ENCODE measurements at places on chromosomes 16 and 17. TPM values are rescaled to one million over a fixed set of nuclear protein-coding genes. Genes with fewer than 3 reads are reported as not detected.
A peak's percentile ranks its signal among the peaks of the same experiment; 100 is the strongest.

DNA sequence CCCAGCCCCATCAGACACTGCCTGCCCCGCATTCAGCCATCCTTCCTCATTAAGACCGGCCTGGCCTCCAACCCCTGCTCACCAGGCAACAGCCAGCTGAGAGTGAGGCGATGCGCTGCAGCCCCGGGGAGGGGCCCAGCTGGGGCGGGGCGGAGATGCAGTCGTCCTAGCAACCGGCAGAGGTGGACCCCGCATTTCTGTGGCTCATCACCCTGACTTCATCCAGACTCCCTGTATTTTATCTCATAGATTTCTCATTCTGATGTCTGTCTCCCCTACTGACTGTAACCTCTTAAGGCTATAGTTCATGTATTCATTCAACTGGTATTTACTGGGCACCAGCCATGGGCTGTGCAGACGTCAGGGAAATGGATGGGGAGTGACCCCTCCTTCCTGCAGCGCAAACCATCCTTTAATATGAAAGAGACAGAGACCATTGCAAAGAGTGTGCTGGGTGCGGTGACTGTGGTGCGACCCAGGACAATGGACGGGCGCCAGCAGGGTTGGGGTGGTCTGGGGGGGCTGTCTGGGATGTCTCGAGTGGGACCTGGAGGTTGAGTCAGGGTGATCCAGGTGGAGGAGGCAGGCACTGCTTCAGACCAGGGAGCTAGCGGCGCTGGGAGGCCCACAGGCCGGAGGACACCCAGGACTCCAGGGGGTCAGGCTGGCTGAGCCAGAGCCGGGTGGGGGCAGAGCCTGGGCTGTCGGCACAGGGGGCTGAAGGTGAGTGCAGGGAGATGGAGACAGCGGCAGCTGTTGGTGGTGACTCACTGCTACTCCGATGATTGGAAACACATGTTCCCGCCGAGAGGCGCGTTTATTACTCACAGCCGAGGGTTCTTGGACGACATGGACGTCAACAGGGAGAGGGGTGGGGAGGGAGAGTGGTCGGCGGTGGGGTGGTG lies 10.5 kb upstream of the TIMP2 start:
- no peak overlapping the region for H3K27ac ChIP-seq
- H3K4me3 ChIP-seq: no peak overlapping the region
- no peak for DNase-seq
- no peaks in the 10 kb centered on the region for H3K27me3 ChIP-seq

- no peak overlapping the region for H3K4me3 ChIP-seq
- no peak overlapping the region for H3K27ac ChIP-seq
- H3K36me3 ChIP-seq: no peaks in the 10 kb centered on the region
- H3K27me3 ChIP-seq: no peaks in the 10 kb centered on the region
- DNase-seq: no peak
- no peaks in the 10 kb centered on the region for H3K4me1 ChIP-seq
These were observed 12.0 kb upstream of the TNRC6A start for GRCh38 chr16:24717411-24717810.

GRCh38 chr16:67967183-67967957 lies 1.1 kb downstream of the SLC12A4 start:
- DNase-seq: no peak
- no peaks in the 10 kb centered on the region for H3K36me3 ChIP-seq
- H3K4me3 ChIP-seq: peak overlapping the region; percentile 91
- peaks cover 38% of the 10 kb centered on the region for H3K4me1 ChIP-seq
- no peak overlapping the region for H3K27ac ChIP-seq
- no peaks in the 10 kb centered on the region for H3K27me3 ChIP-seq

GRCh38 chr16:49457196-49457595 lies 83.6 kb downstream of the C16orf78 start:
- no peak overlapping the region for H3K4me3 ChIP-seq
- H3K4me1 ChIP-seq: peaks cover 6% of the 10 kb centered on the region
- H3K27ac ChIP-seq: no peak overlapping the region
- no peaks in the 10 kb centered on the region for H3K36me3 ChIP-seq
- DNase-seq: no peak

- DNase-seq: no peak
- H3K4me1 ChIP-seq: no peaks in the 10 kb centered on the region
- H3K27me3 ChIP-seq: no peaks in the 10 kb centered on the region
- H3K27ac ChIP-seq: no peak overlapping the region
- no peaks in the 10 kb centered on the region for H3K36me3 ChIP-seq
These were observed 314.2 kb downstream of the FOXL1 start for GRCh38 chr16:86892509-86892908.

GRCh38 chr16:53946746-53947386 lies 242.9 kb downstream of the FTO start:
- DNase-seq: no peak
- no peaks in the 10 kb centered on the region for H3K27me3 ChIP-seq
- no peak overlapping the region for H3K4me3 ChIP-seq
- H3K36me3 ChIP-seq: no peaks in the 10 kb centered on the region
- no peak overlapping the region for H3K27ac ChIP-seq

- H3K4me3 ChIP-seq: no peak overlapping the region
- H3K27me3 ChIP-seq: no peaks in the 10 kb centered on the region
- peaks cover 37% of the 10 kb centered on the region for H3K4me1 ChIP-seq
- peaks cover under 1% of the 10 kb centered on the region for H3K36me3 ChIP-seq
- H3K27ac ChIP-seq: peak overlapping the region; percentile 91
These were observed 41.1 kb downstream of the TBC1D16 start for GRCh38 chr17:79994602-79995001.

GRCh38 chr16:81633147-81633619 lies 145.9 kb upstream of the PLCG2 start:
- no peaks in the 10 kb centered on the region for H3K36me3 ChIP-seq
- H3K4me3 ChIP-seq: no peak overlapping the region
- peak; percentile 76 for DNase-seq
- H3K27me3 ChIP-seq: no peaks in the 10 kb centered on the region

DNA sequence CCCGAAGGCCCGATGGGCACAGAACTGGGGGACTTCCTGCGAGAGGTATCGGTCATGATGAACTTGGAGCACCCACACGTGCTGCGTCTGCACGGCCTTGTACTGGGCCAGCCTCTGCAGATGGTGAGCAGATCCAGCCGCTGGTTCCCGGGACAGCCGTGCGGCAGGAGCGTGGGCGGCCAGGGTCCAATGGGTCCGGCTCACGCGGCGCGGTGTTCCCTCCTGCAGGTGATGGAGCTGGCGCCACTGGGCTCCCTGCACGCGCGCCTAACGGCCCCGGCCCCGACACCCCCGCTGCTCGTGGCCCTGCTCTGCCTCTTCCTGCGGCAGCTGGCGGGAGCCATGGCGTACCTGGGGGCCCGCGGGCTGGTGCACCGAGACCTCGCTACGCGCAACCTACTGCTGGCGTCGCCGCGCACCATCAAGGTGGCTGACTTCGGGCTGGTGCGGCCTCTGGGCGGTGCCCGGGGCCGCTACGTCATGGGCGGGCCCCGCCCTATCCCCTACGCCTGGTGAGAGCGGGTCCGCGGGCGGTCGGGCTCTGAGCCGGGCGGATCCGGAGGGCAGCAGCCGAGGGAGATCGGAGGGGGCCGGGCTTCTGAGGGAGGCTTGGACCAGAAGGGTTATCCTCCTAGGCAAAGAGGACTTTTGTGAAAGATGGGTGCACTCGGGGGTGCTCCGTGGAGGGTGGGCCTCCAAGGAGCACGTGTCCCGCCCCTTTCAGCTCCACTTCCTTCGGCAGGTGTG lies 3.0 kb downstream of the TNK1 start:
- H3K27me3 ChIP-seq: peaks cover 42% of the 10 kb centered on the region
- H3K4me3 ChIP-seq: peak overlapping the region; percentile 74
- no peaks in the 10 kb centered on the region for H3K36me3 ChIP-seq
- peaks cover 17% of the 10 kb centered on the region for H3K4me1 ChIP-seq
- no peak overlapping the region for H3K27ac ChIP-seq

DNA sequence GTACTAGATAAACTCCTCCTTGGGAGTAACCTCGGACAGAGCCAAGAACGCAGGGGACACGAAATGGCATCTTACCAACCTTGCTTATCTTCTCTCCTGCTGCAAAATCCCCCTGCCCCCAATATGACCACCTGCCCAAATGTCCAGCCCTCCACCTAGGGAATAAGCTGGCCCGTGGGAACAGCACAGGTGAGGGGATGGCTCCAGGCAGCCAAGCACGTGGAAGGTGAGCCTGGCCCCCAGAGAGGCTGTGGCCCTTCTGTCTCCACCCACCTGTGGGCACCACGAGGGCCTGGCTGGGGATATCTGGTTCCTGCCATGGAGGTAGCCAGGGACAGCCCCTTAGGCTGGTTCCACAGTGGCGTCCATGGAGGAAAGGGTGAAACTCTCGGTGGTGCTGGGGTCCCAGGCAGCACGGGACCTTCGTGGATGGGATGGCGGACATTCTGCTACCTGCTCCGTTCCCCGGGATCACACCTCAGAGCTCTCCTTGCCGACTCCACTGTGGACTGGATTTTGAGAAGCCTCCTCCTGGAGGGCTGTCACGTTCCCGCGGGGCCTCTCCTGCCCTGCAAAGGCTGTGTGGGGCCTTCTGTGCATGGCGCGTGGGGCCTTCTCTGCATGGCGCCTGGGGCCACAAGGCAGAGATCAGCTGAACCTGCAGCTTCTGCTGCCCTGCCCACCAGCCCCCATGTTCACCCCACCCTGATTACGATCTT lies 388.5 kb upstream of the TNRC6C start:
- H3K27ac ChIP-seq: no peak overlapping the region
- H3K4me1 ChIP-seq: peaks cover 15% of the 10 kb centered on the region
- no peak for DNase-seq
- no peaks in the 10 kb centered on the region for H3K36me3 ChIP-seq
- no peak overlapping the region for H3K4me3 ChIP-seq

GRCh38 chr16:17963185-17963836 lies 373.2 kb downstream of the NPIPA8 start:
- no peak overlapping the region for H3K4me3 ChIP-seq
- no peaks in the 10 kb centered on the region for H3K27me3 ChIP-seq
- peak; percentile 14 for DNase-seq
- H3K36me3 ChIP-seq: no peaks in the 10 kb centered on the region

DNA sequence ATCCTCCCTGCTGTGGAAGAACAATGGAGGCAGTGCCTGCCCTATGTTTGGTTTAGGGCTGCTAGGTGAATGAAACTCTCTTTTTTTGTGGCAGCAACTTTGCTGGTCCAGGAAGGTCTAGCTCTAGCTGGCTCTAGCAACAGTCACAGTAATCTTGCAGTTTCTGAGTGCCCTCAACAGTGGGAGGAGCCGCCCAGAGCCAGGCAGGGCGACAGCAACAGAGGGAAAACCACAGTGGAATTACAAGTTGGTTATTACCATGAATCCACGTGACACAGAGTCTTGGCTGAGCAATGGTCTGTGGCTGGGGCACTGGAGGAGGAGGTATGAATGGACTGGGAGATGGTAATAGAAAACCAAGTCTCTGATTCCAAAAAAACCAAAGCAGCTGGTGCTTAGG lies 10.3 kb downstream of the HSPB9 start:
- H3K27me3 ChIP-seq: no peaks in the 10 kb centered on the region
- peaks cover 10% of the 10 kb centered on the region for H3K4me1 ChIP-seq
- no peaks in the 10 kb centered on the region for H3K36me3 ChIP-seq
- H3K27ac ChIP-seq: no peak overlapping the region
- H3K4me3 ChIP-seq: no peak overlapping the region

DNA sequence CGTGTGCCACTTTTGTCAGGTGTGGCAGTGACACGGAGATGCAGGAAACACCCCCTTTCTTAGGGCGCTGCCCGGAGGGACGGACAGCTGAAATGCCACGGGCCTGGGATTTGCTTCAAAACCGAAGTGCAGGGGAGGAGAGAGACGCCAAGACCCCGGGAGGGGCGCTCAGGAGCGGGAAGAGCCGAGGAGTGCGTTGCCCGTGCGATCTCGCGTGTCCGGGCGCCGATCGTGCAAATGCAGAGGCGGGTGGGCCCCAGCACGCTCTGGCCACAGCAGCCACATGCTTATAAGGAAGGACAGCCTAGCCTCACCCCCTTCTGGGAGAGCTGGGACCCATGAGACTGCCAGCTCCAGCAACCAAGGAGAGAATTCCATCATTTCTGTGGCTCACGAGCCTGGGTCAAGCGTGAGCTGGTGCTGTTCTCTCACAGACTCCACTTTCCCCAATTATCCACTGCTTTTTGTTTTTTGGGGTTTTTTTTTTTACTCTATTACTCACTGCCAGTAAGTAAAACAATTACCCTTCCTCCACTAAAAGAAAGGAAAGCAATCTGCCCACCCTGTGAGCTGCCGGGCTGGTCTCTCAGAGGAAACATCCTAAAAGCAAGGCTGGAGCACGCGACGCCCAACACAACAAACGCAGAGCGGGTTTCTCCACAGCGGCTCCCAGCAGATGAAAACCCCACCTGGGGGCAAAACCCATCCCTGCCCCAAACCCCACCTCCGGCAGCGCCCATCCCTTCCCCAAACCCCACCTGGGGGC lies 27.2 kb upstream of the C16orf95 start:
- H3K27ac ChIP-seq: no peak overlapping the region
- no peak for DNase-seq
- H3K4me1 ChIP-seq: no peaks in the 10 kb centered on the region
- no peaks in the 10 kb centered on the region for H3K36me3 ChIP-seq
- H3K4me3 ChIP-seq: no peak overlapping the region

- H3K36me3 ChIP-seq: no peaks in the 10 kb centered on the region
- H3K27me3 ChIP-seq: peaks cover 76% of the 10 kb centered on the region
- peak overlapping the region; percentile 65 for H3K4me3 ChIP-seq
- no peak overlapping the region for H3K27ac ChIP-seq
These were observed 3.8 kb upstream of the CHD3 start for GRCh38 chr17:7884581-7885366.

DNA sequence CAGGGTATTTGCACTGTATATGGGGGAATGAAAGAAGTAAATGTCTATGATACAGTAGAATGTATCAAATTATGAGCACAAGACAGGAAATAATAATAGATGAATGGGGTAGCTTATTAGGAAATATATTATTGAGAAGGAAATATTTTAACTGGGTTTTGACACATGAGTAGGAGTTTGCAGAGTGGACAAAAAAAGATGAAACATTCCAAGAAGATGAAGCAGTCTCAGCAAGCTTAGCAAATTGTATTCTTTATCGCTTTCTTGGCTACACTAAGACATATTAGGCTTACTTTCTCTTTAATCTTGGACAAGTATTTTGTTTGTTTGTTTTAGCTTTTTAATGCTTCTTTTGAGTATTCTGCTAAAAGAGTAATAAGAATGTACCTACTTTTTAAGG lies 1.3 kb upstream of the KRTAP4-9 start:
- no peaks in the 10 kb centered on the region for H3K27me3 ChIP-seq
- H3K4me1 ChIP-seq: peaks cover 29% of the 10 kb centered on the region

GRCh38 chr16:86580063-86580790 lies 1.9 kb downstream of the FOXL1 start:
- peaks cover 82% of the 10 kb centered on the region for H3K27me3 ChIP-seq
- H3K4me1 ChIP-seq: peaks cover 21% of the 10 kb centered on the region
- H3K4me3 ChIP-seq: peak overlapping the region; percentile 75
- no peaks in the 10 kb centered on the region for H3K36me3 ChIP-seq
- DNase-seq: no peak

GRCh38 chr16:346587-346986 lies 5.9 kb downstream of the AXIN1 start:
- no peaks in the 10 kb centered on the region for H3K36me3 ChIP-seq
- no peaks in the 10 kb centered on the region for H3K4me1 ChIP-seq
- 0 out of 2 replicates have a peak overlapping the region, but pooled peaks have one; percentile 39 for H3K27ac ChIP-seq
- H3K4me3 ChIP-seq: no peak overlapping the region

- no peaks in the 10 kb centered on the region for H3K4me1 ChIP-seq
- DNase-seq: peak; percentile 25
- H3K4me3 ChIP-seq: no peak overlapping the region
- no peak overlapping the region for H3K27ac ChIP-seq
These were observed 1972.6 kb downstream of the TP53TG3F start for GRCh38 chr16:35431829-35432663.

The PSME3 gene
- 178 TPM for total RNA-seq

The TAC4 gene
- not detected for total RNA-seq

The RAB11FIP4 gene
- total RNA-seq: 65.1 TPM

The TP53TG3 gene
- not detected for total RNA-seq

The KRT31 gene
- not detected for total RNA-seq

The WFIKKN1 gene
- 6.8 TPM for total RNA-seq

The TEX14 gene
- 0.78 TPM for total RNA-seq

The USP36 gene
- 55.5 TPM for total RNA-seq

The SLC9A5 gene
- total RNA-seq: 5.4 TPM

The GPR179 gene
- total RNA-seq: 0.03 TPM
